Hematopoietic multipotent progenitor cell (in vitro differentiated cells): ENCODE measurements at places on chromosomes 1 and 21. TPM values are rescaled to one million over a fixed set of nuclear protein-coding genes. Genes with fewer than 3 reads are reported as not detected.

The CLEC20A gene
- 0.54 TPM for total RNA-seq

The SYTL1 gene
- 108 TPM for total RNA-seq

DNA sequence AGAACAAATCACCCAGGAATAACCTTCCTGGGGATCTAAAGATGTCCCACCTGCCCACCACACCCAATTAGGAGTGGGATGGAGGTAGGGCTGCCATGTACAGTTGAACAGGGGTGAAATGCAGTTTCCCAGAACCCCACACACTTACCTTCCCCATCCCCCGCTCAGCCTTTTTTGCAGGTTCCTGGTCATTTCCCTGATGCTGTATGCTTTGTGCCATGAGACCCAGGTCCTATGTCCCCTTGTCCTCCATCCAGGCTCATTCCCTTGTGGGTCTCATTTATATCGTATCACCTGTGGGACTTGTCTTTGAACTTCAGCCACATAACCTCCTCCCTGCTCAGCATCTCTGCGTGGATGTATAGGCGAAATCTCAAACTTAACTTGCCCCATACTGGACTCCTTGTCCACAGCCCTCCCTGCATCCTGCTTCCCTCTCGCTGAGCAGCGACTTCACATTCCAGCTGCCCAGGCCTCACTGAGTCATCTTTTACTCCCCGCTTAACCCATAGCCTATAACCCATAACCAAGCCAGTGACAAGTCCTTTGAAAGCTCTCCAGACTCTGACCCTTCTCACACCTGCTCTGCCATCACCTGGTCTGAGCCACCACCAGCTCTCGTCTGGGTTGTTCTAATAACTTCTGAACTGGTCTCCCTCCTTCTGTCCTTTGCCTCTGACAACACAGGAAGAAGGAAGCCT lies 4.7 kb downstream of the LDLRAD2 start:
- no peak for DNase-seq

DNA sequence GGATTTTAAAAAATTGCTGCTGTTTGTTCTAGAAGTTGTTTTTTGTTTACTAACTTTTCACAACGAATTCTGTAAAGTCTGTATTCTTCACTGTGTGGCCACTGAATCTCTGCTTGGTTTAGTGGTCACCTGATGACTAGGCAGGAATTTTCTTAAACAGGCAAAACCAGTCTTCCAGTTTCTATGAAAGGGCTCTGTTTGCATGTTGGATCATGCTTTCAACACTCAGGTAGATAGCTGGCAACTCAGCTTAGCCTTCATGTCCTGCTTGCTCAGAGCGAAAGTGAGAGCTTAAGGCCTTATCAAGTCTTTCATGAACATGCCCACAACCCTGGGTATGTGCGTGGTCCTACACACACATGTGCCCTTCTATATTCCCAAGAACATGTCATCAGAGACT lies 52.4 kb upstream of the CCDC190 start:
- no peak for DNase-seq

GRCh38 chr1:110430366-110430765 lies 20.6 kb upstream of the PROK1 start:
- DNase-seq: no peak

- no peak for DNase-seq
Observed at GRCh38 chr1:159612211-159612885, 24.7 kb downstream of the APCS start.
